ENCODE measurements at places on chromosomes 7 and 10.

DNA sequence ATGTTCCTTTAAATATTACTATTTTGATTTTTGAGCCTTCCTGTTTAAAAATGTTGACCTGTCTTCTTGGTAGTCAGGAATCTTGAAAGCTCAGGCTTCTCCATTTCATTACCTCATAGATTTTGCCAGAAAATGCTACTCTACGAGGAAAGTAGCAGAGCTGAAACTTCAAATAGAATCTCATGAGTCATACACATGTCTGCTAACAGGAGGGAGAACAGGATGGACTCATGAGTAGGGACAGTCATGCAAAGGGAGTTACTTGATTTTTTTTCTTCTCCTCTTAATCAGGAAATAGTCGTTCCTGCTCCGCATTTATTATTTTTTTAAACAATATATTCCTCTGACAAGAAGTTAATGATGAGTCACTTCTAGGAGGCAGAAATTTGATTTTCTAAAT is 37.0 kb upstream of the MINDY3 start:
- no peak for DNase-seq

DNA sequence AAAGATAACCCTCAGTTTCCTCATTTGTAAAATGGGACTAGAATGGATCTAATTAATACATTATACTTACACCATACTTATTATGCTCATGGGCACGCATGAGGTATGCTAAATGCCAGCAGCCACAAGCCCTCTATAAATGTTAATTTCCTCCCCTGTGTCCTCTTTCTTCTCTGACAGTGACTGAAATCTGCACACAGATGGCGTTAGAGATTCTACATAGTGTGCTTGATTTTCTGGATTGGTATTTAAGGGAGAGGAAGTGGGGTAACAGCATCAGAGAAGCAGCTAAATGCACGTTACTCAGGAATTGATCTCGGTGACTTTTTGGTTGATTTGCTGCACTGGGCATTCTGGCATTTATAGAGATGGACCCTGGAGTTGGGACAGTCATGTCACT is 568.5 kb downstream of the CALN1 start:
- DNase-seq = no peak

- DNase-seq = no peak
These were observed 206.5 kb upstream of the PRKCQ start for GRCh38 chr10:6786579-6787031.

DNA sequence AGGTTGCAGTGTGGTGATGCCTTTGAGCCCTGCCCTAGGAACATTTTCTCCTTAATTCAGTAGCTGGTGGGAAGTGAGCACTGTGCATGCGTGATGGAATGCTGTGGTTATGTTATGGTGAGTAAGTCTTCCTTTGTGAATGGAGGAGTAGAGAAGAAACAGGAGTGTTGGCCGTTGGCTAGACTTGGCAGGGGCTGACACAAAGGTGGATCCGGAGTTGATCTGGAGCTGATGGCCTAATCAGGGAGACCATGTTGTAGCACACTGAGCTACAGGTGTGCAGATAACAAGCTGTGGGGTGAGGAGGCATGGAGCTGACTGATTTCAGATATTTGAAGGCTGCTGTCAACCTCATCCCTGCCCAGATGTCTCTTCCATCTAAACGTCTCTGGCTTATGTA is 122.3 kb downstream of the CNNM2 start:
- DNase-seq = peak; percentile 86

GRCh38 chr10:11146402-11147171 is 128.9 kb downstream of the CELF2 start:
- DNase-seq = no peak

DNA sequence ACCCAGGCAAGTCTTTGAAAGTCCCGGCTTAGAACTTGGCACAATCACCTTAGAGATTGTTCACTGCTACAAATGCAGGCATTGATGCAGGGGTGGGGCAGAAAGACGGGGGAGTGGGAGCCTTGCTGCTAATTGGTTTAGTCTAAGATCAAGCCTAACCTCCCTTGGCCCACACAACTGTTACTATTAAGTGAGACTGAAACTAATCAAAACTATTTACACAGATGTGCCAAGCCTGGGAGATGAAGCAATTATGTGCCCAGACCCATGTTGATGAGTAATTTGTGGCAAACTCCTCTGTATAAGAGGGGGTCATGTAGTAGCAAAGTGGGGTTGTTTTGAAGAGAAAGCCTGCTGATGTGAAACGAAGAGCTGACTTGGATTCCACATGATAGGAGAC is 178.2 kb upstream of the ITGB1 start:
- no peak for DNase-seq
